ENCODE measurements at places on chromosomes 6 and 20.

- no peak for DNase-seq
Measured at GRCh38 chr6:139588076-139588639, 213.7 kb upstream of the CITED2 start.

DNA sequence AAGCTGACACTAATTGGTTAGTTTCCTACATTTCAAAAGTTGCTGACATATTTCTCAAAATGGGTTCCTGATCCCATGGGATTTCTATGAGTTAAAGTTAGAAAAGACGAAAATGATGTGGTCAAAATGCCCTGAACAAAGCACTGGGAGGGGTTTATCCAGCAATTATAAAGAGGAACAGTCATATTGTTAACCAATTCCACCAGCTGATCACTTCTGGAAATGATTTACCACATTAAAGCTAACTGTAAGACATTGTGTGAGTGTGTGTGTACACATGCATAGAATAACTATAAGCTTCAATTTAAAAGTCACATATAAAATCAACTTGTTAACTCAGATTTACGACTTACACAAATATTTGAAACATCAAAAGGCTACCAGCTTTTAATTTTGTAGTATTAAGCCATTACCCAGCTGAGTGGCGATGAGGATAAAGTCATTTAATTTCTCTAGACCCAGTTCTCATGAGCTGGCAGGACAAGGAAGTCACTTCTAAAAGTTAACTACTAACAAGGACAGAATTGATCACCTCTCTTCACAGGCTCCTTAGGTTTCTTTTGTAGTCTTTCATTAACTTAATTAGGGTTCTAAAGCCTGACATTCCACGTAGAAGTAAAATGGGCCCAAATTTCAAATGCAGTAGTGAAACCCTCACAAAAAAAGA is 40.4 kb downstream of the MAN1A1 start:
- no peak for DNase-seq

DNA sequence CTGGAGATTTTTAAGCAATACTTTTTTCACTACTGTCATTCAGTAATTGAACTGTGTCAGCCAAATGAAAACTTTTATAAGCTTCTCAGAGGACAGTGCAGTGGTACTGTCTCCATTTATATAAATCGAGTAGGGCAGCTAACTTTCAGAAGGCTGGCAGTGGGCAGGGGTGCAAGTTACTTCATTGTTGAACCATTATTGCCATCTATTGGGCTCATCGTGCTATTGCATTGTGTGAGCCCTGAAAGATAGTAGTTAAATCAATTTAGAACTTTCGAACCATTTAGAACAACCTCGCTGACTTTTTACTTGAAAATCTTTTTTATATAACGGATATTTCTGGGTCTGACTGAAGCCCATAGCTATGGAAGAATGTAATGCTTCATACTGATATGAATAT is 347.8 kb upstream of the PLCB4 start:
- DNase-seq: no peak

GRCh38 chr6:93424303-93425064 is 5.1 kb upstream of the EPHA7 start:
- DNase-seq: no peak

DNA sequence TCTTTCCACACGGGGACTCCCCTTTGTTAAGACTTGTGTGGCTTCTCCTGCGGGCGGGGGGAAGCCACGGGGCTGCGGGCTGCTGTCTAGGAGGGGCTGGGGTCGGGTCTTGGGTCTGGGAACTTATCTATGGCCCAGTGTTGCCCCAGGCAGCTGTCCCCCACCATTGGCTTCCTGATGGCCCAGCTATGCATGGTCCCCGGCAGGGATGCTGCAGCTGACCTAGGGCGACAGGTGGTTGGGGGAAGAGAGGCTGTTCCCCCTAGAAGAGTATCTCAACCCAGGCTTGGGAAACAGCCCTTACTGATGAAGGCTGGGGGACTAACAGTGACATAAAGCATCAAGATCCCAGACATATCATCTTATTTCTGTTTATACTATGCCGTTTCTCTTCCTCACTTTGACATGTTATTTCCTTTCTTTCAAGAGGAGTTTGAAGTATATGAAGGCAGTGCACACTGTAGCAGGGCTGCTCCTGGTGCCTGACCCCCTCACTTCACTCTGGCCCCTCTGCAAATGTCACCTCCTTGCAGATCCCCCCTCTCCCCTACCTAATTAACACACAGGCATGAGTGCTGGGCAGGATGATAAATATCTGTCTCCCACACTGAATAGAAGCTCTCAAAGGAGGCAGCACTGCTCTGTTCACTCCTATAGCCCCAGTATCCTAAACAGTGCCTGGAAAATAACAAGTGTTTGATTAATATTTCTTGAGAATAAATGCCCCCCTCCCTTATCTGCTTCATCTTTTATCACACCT is 87.0 kb downstream of the HIVEP2 start:
- DNase-seq: no peak

DNA sequence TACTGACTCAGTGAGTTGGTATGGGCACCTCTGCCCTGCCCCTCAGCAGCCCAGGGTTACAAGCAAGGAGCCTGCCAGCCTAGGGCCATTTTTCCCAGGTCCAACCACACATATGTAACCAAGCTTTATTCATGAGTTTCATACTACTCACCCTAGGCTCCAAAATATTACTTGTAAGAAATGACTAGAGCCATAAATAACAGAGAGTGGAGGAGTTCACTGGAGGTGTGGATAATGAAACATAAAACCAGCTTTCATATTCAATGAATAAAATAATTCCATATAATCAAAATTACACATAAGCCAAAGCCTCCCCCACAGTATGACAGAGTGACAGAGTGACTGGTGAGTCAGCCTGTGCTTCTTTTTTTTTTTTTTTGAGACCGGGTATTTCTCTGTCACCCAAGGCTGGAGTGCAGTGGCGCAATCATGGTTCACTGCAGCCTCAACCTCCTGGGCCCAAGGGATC is 229.8 kb upstream of the SASH1 start:
- DNase-seq: no peak

DNA sequence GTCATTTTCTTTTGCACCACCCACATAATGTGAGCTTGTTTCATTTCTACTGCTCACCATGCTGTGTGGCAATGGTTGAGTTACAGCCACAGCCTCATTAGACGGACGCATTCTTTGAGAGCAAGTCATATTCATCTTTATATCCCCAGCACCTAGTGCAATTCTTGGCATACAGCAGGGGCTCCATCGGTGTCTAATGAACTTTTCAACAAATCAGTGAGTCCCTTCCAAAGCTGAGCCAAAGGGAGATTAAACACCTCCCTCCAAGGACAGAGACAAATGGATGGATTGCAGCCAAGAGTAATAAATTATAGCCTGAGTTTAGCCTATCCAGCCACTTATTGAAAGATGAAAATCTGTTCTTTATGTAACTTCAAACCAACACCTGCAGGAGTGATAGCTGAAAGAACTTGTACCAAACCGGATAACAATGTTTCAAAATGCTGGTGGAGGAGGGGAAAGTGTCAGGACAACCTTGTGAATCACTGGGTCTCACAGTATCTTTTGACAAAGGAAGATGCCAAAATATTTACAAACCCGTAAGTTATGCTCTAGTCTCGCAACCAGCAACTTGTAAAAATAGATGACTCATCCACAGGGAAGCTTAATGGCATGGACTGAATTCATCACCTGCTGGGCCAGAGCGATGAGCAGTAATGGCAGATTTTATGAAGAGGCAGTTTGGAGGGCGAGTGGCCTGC is 139.0 kb downstream of the PXDC1 start:
- DNase-seq: no peak
